Stimulated activated CD8-positive, alpha-beta memory T cell treated with anti-CD3 and anti-CD28 coated beads, Interleukin-4, amount 100 ng/mL, for 1 hour (primary cell): ENCODE measurements at places on chromosomes 11 and 22.

DNA sequence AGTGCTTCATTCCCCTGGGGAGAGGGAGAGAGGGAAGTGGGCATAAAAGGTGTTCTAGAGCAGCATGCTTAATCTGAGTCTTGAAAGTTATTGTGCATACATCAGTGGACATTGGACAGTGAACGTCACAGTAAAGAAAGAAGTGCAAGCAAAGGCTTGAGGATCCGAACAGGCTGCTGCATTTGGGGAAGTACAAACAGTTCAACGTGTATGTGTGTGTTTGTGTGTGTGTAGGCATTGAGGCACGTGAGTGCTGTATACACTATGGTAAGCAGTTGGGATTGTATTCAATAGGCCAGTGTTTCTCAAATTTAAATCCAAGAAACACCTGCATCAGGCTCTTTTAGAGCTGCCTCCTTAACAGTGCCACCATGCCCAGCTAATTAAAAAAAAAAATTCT lies 10.4 kb upstream of the EIF3M start:
- no peak for DNase-seq

DNA sequence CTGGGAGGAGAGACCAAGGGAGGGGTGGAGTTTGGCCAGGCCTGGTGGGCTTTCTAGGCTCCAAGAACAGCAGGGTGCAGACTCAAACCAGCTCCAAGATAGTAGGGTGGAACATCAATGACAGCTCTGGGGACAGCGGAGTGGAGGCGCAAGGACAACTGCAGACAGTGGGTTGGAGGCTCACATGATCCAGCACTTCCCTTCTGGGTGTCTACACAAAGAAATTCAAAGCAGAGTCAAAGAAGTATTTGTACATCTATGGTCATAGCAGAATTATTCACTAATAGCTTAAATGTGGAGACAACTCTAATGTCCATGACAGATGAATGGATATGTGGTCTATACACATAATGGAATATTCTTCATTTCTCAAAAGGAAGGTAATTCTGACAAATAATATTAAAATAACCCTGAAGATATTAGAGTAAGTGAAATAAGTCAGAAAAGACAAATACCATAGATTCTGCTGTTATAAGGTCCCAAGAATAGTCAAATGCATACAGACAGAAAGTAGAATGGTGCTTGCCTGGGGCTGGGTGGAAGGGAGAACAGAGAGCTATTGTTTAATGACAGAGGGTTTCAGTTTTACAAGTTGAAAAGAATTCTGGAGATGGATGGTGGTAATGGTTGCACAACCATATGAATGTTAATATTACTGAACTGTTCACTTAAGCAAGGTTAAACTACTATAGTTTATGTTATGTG lies 5.5 kb upstream of the GAB4 start:
- no peak for DNase-seq

GRCh38 chr11:45024316-45024715 lies 73.6 kb upstream of the TP53I11 start:
- no peak for DNase-seq

GRCh38 chr11:72333661-72334060 lies 89.7 kb upstream of the PHOX2A start:
- no peak for DNase-seq
